ENCODE measurements at places on chromosomes 3 and 15.
A peak's percentile ranks its signal among the peaks of the same experiment; 100 is the strongest.

DNA sequence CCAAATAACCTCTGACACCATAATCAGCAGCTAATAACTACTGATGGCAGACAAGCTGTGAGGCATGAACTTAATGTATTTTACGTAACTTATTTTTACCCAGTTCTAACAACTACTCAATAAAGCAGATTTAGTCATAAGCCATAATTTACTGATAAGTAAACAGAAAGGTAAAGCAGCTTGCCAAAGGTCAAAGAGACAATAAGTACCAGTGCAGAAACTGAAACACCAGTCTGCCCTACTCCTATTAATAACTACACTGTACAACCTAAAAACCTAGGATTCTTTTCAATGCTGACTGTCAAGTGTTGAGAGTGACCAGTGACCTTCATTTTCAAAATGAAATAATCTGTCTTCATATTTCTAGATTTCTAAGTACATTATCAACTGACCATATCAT lies 152.2 kb downstream of the NR2E3 start:
- no peaks in the 10 kb centered on the region for H3K4me1 ChIP-seq
- peaks cover 4% of the 10 kb centered on the region for H3K36me3 ChIP-seq
- H3K27me3 ChIP-seq: no peaks in the 10 kb centered on the region
- H3K4me3 ChIP-seq: no peak overlapping the region

- H3K27me3 ChIP-seq: no peaks in the 10 kb centered on the region
- H3K4me3 ChIP-seq: no peak overlapping the region
- H3K4me1 ChIP-seq: no peaks in the 10 kb centered on the region
- H3K27ac ChIP-seq: no peak overlapping the region
- no peaks in the 10 kb centered on the region for H3K36me3 ChIP-seq
Observed at GRCh38 chr3:41975416-41976103, 13.7 kb upstream of the ULK4 start.

DNA sequence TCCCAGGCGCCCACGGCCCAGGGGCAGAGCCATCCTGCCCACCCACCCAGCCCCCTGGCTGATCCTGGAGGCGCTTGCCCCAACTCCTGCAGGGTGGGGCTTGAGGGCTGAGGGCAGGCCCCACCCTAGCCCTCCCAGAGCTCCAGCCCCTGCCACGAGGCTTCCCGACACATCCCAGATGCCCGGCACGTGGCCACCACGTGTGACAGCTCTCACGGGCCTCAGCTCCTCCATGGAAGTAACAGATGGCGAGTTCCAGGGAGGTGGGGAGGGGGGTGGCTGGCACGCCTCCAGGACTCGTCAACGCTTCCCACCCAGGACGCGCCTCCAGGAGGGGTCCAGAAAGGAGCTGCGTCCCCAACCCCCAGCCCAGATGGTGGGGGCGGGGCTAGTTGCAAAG lies 29.1 kb downstream of the PLXND1 start:
- DNase-seq: no peak
- H3K4me3 ChIP-seq: no peak overlapping the region
- peaks cover 16% of the 10 kb centered on the region for H3K4me1 ChIP-seq
- no peaks in the 10 kb centered on the region for H3K36me3 ChIP-seq
- no peak overlapping the region for H3K27ac ChIP-seq
- no peaks in the 10 kb centered on the region for H3K27me3 ChIP-seq

GRCh38 chr3:12869035-12869621 lies 27.8 kb upstream of the RPL32 start:
- peaks cover 7% of the 10 kb centered on the region for H3K4me1 ChIP-seq
- H3K27me3 ChIP-seq: peaks cover 15% of the 10 kb centered on the region
- H3K4me3 ChIP-seq: no peak overlapping the region
- H3K27ac ChIP-seq: no peak overlapping the region
- H3K36me3 ChIP-seq: no peaks in the 10 kb centered on the region

GRCh38 chr15:44662478-44663409 lies 718 bp downstream of the SPG11 start:
- H3K27me3 ChIP-seq: no peaks in the 10 kb centered on the region
- H3K27ac ChIP-seq: peak overlapping the region; percentile 91

GRCh38 chr3:122247087-122247824 lies 63.8 kb downstream of the CASR start:
- H3K4me1 ChIP-seq: peaks cover 8% of the 10 kb centered on the region
- H3K27ac ChIP-seq: no peak overlapping the region
- no peaks in the 10 kb centered on the region for H3K27me3 ChIP-seq
- no peak for DNase-seq
- no peak overlapping the region for H3K4me3 ChIP-seq
